Aorta (tissue), 5 donors: ENCODE measurements at places on chromosomes 7 and 10.
A peak's percentile ranks its signal among the peaks of the same experiment; 100 is the strongest.

- no peak for DNase-seq
Measured at GRCh38 chr7:151724250-151724915, 152.5 kb downstream of the PRKAG2 start.

GRCh38 chr10:1425879-1426278 lies 311.4 kb downstream of the ADARB2 start:
- no peak for DNase-seq

DNA sequence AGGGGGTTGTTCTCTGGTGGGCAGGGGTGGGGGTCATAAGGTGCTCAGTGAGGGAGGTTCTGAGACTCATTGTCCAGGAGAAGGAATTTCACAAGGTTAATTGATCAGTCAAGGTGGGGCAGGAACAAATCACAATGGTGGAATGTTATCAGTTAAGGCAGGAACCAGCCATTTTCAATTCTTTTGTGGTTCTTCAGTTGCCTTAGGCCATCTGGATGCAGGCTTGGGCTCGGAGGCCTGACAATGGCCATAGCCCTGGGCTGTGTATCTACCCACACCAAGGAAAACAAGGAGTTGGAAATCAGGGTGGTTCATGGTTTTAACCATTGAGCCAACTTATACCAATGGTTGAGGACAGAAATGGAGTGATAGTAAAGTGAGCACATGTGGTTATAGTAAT lies 1221.8 kb downstream of the TYW1 start:
- DNase-seq = no peak

GRCh38 chr10:22305721-22306120 lies 10.5 kb upstream of the COMMD3 start:
- DNase-seq = no peak

DNA sequence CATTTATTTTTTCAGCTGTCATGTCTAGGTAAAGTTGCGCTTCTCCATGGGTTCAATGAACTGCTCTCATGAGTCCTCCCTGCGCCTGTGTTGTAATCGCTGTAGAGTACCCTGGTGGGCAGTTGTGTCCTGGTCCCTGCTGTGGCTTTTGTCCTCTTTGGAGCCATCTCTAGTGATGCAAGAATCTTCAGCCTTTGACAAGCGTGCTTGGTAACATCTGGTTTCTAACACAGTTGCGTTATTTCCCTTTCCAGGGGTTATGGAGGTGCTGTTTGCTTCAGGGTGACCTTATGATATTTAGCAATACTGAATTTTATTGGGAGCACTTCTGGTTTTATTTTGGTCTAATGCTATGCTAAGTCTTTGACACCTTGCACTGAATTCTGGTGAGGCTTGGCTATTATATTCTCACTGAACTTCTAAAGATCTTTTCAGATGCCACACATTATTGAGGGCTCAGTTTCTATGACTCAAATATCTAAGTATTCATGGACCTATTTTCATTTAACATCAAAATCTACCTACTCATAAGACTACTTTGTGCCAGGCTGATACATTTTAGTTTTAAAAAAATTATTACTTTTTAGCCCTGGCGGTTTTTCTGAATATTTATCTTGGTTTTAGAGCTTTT lies 88.6 kb downstream of the FANK1 start:
- DNase-seq = no peak

DNA sequence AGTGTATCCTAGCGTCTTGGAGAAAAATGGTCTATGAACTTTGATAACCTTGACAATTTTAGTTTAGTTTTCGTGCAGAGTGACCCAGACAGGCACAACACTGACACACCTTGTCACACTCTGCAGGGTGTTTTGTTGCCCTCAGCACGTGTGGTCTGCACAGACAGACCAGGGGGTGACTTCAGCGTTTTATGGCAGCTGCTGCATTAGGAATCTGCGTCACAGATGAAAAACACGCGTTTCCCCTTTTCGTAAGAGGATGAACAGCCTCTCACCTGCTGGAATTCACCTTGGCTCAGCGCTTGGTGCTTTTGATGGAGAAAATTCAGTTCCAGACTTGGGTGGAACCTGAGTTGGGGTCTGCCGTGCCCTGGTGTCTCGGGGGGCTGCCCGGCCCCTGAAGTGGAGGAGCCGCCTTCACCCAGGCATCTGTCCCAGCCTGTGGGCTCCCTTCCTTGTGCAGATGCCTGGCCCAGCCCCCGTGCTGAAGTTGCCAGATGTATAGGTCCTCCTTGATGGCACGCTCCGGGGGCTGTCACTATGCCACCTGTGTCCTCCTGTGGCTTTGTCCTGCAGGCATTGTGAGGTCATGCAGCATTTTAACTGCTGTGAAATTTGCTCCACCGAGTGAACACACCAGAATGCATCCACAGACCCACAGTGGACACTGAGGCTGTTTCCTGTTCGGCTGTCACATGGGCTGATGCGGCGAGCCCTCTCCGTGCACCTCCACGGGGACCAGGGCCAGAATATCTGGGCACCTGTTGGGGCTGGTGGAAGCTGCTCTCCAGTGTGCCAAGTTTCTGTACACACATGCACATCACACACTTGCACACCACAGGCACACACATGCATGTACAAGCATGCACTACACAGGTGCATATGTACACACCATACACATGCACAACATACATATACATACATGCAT lies 18.3 kb downstream of the INPP5A start:
- DNase-seq = peak; percentile 32

- no peak for DNase-seq
Measured at GRCh38 chr10:5106553-5106952, 12.3 kb downstream of the AKR1C3 start.

DNA sequence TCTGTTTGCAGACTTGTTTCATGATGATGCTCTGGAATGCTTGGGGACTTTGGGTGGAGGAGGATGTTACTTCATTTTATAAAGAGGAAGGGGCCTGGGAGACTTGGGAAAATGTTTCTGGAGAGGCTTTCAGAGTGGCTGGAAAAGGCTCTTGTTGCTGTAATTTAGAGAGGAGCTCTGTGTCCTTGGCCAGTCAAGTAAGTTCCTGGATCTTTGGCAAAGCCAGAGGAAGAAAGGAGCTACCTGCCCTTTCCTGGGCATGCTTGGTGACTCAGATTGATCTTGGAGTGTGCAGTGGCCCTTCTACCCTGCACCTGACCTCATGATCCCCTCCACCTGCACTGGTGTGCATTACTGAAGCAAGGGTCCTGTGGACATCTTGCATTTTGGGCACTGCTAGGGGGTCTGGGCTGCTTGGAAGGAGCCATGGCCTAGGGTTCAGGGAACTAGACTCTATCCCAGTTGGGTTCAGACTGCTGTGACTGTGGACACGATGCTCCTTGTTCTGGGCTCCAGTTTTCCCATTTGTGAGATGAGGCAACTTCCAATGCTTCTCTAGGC lies 56.1 kb downstream of the ADCYAP1R1 start:
- DNase-seq = no peak

DNA sequence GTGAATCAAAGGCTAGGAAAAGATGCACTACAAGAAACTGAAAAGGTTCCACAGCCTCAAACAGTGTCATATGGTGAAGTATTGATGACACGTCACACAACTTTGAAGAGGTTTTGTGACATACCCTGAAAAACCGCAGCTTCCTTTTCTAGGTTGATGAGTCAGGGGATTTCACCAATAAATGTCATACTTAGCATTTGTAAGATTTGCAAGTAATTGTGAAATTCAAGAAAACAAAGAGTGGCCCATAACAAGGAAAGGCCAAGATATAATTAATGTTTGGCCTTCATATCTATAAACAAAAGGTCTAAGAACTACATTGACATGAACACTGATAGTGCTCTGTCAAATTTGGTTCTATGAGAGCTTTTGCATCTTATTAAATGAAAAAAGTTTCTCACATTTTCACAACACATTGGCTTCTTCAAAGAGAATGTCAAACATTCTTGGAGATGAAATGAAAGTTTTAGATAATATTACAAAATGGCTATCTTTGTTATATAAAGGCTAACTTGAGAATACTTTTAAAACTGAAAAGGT lies 62.0 kb upstream of the NAMPT start:
- no peak for DNase-seq

DNA sequence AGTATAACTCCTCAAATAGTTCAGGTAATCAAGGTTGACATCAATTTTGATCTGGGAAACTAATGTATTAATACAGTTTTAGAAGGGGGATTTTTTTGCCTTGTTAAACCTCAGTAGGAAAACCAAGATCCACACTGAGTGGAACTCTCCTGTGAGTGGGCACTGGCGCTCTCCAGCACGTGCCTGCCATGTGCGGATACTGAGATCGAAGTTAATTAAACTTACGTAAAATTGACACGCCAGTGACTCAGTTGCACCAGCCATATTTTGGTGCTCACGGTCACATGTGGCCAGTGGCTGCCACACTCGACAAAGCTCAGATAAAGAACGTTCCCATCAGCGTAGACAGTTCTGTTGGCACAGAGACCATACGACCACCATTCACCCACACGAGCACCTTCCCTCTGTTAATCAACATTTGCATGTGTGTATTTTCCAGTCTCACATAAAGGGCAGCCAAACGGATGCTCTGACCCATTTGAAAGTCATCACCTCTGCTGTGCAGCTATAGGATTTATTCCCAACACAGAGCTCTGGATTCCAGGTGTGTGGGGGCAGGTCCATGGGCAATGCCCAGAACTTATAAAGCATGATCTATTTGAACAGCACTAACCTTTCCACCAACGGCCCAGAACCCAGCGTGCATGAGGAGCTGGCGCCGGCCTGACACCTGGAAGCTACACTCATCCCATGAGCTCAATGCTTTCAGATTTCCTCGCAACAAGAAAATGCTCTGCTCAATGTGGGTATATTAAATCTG lies 77.7 kb downstream of the VIPR2 start:
- DNase-seq = no peak

DNA sequence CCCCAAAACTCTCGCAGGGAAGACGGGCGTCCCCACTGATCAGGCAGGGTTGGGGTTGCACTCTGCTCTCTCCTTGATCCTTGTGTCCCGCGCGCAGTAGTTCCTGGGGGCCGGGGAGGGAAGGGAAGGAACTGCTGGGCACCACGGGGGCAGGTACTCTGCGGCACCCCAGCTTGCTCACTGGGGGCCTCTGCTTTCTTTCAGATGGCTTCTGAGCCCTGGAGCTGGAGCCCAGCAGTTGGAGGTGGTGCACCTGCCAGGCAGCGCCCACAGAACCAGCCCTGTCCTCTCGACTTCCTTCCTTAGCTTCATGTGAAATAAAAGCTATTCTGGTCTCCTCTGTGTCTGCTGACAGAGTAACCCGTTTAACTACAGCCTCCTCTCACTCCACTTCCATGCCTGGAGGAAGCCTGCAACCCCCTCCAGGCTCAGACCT lies 12.2 kb downstream of the PLAC9 start:
- DNase-seq = peak; percentile 60

DNA sequence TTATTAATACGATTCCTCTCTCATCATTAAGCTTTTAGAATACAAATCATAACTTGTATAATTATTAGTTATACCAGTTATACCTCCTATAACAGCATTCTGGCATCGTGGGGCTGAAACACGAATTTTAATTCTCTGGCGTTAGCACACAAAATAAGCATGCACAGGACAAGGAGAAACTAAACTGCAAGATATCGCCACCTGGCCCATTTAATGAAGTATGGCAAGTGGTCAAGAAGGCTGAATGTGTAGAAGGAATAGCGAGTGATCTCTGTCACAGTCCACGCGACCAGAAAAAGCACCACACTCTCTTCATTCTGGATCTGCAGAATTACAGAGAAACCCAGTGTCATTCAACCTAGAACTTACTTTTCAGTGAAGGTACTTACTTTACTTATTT lies 18.1 kb downstream of the HACD1 start:
- DNase-seq = no peak

DNA sequence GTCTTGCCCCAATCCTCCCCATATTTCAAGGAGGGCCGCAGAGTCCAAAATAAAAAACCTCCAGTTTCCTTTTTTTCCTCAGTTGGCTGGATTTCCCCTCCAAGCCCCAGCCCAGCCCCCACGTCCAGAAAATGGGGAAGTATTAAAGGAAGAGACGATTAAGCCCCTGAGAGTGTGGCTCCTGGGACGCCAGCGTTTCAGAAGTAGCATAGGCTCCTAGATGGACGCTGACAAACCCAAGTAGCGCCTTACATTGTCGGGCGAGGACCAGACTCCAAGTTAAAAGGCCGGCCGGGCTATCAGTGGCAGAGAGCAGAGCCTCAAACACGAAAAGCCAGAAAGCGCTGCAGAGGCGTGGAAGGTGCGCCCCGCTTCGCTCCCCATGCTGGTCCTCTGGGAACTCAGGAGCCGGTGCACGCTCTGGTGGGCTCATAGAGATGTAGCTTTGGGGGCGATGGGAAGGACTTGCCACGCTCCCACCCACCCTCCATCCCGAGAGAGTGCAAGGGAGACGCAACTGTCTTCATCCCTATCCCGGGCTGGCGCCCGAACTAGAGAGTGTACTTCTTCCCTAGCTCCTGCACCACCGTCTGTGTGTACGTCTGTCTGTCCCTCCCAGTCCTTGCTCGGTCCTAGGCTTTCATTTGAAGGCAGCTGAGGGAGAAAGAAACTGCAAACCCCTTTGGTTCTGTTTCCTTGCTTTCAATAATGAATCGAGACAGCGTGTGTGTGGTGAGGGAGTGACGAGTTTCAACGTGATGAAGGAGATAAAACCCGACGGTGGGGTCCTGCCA lies 6.3 kb upstream of the EMX2 start:
- DNase-seq = no peak

- no peak for DNase-seq
Measured at GRCh38 chr10:118278649-118279048, 63.5 kb downstream of the FAM204A start.

GRCh38 chr7:92632791-92633190 lies 42.6 kb upstream of the FAM133B start:
- no peak for DNase-seq

DNA sequence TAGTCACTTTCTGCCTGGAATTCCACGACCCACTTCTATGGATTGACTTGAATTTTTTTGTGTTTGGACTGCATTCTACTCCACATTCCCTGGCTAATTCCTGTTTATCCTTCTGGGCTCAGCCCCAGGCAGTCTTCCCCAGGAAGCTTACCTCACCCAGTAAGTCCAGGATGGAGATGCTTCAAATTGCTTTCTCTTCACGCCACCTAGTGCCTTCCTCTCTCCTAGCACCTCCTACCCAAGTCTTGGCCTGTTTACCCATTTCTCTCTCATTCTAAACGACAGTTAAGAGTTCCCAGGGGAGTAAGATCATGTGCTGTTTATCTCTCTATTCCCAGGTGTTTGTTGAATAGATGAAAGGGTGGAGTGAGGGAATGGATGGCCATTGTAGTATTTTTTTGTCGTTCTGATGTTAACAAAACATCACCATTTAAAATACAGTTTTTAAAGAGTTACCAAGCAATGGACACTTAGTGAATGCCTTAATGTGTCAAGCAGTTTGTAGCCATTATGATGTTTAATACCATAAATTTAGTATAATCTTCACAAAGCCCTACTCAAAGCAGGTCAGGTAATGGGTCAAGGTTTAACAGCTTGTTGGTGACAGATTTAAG lies 45.5 kb upstream of the TARP start:
- DNase-seq = no peak

GRCh38 chr7:49703337-49703736 lies 70.1 kb upstream of the VWC2 start:
- no peak for DNase-seq

DNA sequence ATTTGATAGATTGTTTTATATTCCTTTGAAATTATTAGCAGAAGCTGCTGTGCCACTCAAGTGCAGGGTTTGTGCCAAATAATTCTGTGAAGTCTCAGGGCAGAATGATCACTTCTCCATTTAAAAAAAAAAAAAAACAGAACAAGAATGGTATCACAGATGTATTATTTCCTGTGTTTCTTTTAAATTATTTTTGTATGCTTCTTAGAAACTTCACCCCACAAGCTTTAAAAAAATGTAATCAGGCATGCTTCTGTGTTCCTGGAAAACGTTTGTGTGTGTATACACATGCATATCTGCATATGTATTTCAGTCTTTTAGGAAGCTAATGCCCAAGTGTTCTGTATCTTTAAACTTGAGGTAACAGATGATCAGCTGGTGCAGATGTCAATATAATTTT lies 6.3 kb upstream of the CD36 start:
- DNase-seq = no peak
